ENCODE measurements at places on chromosomes 1 and 21.

GRCh38 chr1:160020196-160020595 lies 11.6 kb downstream of the PIGM start:
- DNase-seq, result no peak

DNA sequence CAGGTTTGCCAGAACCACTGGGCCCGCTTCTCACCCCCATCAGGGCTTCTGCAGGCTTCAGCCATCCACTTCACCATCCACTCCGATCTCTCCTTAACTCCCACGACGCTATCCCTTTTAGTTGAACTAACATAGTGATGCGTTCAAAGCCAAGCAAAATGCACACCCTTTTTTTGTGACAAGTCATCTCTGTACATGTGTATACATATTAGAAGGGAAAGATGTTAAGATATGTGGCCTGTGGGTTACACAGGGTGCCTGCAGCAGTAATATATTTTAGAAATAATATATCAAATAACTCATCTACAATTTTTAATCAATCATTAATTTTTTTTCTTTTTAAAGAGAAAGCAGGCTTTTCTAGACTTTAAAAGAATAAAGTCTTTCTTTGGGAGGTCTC lies 114.6 kb downstream of the NBPF12 start:
- no peak for DNase-seq

- no peak for DNase-seq
Measured at GRCh38 chr1:157969697-157970485, 23.6 kb upstream of the KIRREL1 start.

- DNase-seq, result no peak
Measured at GRCh38 chr1:221487781-221488524, 253.9 kb downstream of the DUSP10 start.

GRCh38 chr21:44483288-44484237 lies 28.3 kb downstream of the LRRC3 start:
- DNase-seq, result no peak

DNA sequence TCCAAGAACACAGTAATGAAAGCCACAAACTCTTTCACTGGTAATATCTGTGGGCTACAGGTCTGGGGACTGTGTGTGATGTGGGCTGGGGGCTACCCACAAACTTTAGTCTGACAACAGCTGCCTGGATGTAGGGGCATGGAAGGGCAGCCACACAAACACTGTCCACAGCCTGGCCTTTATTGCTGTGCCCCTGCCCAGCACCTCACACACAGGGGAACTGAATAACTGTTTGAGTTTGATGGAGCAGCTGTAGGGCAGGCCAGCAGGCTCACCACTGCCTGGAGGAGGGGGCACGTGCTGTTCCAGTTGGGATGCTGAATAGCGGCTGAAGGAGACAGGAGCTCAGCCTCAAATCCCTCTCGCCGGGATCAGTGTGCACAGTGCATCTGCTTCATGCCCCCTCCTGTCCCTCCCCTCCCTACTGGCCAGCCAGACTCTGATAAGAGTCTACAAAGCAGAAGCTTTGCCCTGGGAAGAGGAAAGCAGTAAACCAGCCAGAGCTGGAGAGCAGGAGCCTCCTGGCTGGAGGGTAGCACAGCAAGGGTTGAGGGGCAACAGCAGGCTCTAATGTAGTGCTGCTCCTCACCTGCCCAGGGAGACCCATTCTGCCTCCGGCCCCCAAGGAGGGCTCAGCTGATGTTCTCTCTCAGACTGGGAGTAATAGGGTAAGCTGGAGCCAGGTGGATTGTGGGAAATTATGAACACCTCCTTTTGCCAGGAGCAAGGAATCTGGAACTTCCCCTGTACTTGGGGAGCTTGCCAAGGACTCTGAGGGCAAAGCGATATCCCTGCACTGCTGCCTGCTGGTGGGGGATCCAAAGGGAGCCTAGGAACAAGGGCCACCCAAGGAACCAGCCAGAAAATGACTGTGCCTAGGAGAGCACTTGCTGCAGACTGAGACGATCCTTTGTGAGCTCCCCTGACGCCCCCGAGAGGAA lies 70.2 kb upstream of the GOLT1A start:
- no peak for DNase-seq

GRCh38 chr1:209155546-209155945 lies 428.0 kb upstream of the CAMK1G start:
- no peak for DNase-seq

All from anterior cingulate cortex (tissue), 58 donors.